Stimulated activated CD4-positive, alpha-beta T cell treated with anti-CD3 and anti-CD28 coated beads, Interleukin-1b, Interleukin-23, amount 100 ng/mL, for 1 hour (primary cell): ENCODE measurements at places on chromosomes 1 and 21.

GRCh38 chr21:44414291-44415072 is 40.8 kb upstream of the LRRC3 start:
- DNase-seq, result no peak

DNA sequence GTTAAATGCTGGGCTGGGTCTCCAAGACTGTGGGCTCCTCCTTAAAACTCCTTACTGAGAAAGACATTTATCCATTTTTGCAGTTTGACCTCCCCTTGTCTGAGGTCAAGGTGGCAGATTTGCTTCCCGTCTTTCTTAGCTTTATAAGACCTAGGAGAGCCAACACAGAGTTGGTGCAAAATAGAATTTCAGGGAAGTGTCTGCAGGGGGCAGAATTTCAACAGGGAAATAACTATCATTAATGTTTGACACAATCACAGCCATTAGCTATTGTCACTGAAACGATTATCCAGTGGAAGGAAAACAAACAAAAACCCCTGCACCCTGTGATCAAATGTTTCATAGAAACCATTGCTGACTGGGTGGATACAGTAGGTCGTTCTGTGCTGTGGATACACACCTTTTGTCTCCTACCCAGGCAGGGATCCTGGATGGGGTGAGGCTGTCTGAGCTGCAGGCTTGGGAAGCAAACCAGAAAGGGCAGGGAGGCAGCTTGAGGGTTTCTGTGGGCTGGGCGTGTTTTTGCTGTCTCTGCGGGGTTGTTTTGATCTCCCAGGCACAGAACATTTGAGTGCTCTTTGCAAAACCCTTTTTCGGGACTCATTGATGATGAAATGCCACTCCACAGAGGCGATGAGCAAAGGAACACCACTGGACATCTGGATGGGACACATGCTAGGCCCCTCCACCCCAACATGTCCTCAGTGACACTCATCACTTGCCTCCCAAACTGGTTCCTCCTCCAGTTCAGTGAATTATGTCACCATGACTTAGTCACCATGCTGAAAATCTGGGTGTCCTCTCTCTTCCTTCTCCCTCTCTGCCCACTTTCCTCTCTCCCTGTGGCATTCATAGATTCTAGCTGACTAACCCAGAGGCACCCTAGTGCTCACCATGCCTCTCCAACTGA is 94.2 kb upstream of the SERBP1 start:
- DNase-seq, result no peak

GRCh38 chr1:161082996-161083747 is 6.2 kb downstream of the NECTIN4 start:
- no peak for DNase-seq

DNA sequence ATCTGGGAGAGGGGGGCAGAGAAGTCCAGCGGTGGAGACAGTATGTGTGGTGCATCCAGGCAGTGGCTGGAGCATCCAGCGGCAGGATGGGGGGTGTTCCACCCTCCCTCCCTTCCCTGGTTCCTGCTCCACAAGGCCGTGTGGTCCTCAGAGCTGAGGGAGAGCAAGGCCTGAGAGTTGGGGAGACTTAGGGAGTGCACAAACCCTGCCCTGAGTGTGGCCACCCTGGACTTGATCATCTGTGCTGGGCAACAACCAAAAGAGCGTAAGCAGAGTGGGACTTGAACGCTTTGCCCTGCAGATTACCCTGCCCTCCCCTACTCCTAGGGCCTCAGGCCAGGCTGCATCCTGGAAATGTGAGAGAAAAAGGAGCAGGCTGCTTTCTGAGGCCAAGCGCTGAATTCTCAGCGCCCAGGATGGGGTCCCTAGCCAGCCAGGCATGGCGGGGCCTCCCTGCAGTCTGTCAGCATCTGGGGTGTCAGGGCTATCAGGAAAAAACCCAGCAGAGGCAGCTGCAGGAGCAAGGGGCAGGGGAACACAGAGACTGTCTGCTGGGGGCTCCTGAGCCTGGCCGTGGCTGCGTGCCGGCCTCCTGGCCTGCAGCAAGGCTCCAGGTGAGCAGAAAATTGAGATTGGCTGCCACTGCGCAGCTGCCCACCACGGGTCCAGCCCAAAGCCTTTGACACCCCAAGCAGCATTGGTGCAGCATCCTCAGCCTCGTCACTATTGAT is 266.2 kb downstream of the NPHP4 start:
- DNase-seq, result no peak

GRCh38 chr21:38170283-38170682 is 86.5 kb upstream of the KCNJ15 start:
- no peak for DNase-seq

DNA sequence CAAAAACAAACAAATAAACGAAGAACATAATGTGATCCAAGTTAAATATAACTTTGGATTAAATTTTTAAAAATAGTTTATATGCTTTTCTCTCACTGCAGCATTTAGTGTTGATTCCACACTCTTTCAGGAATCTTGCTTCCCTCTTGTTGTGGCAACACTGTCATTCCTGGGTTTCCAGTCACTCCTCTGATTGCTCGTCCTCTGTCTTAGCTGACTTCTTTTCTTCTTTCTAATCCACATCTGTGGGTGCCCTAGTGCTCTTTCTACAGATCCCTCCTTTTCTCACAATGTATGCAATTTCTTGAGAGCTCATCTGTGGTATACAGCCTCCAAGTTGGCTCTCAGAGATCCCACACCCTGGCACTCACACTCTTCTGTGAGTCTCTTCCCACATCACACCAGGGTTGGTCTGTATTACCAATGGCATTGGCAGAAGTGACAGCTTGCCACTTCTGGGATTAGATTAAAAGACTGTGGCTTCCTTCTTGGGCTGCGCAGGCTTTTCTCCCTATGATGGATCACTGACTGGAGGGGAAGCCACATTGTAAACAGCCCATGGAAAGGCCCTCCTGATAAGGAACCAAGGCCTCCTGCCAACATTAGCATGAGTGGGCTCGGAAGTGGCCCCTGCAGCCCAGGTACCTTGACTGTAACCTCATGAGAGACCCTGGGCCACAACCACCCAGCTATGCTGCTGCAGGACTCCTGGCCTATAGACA is 11.5 kb upstream of the MYOC start:
- no peak for DNase-seq

GRCh38 chr1:108732398-108732797 is 14.1 kb upstream of the STXBP3 start:
- no peak for DNase-seq

DNA sequence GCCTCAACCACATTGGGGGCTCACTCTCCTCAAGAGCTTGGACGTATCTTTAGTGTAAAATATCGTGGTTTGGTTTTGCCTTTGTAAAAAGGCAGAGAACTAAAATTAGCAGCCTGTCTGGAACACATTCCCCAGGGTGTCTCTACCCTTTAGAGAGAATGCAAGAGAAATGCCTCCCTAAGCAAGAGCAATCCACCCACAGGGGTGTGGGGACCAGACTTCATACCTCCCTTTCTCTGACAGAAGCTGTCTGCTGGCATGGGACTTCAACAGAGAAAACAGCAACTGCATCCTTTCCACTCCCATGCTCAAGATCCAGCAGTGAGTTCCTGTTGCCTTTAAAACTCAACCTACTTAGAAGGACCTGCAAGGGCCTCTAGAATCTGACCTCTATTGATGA is 27.9 kb upstream of the TNR start:
- DNase-seq, result no peak
